Non-pigmented ciliary epithelial cell (primary cell): ENCODE measurements at places on chromosomes 3 and 15.

DNA sequence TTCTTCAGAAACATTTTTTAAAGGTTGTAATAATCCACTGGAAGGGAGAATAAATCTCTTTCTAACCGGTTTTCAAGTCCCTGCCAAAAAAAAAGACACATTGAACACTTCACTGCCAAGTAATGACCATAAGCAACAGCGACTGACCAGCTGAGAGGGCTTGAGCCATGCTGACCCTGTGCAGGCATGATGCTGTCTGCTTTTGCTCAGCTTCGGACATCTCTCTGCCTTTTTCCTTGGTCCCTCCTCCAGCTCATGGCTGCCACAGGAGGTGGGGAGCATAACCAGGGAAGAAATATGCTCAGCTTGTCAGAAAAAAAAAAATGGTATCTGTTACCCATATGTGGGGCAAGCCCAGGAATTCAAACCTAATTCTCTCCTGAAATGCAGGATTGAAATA lies 1.5 kb downstream of the IGSF10 start:
- no peak for DNase-seq

DNA sequence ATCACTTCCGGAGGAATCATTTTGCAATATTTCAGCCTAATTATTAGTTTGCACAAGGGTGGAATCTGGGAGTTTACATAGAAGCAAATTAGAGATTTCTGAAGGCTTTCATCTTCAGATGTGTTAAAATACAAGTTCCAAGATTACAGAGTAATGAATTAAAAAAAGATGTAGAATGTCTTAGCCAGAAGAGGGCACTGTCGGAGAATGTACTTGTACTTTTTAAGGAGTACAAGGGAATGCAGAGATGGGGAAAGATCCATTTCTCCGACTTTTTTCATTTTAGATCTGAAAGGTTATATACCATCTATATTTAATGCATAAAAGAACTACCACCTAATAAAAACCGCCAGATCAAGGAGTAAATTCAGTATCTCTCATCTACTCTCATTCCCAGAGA lies 43.1 kb upstream of the WDR5B start:
- DNase-seq: peak; percentile 14

- DNase-seq: no peak
Observed at GRCh38 chr3:64728994-64729393, 41.2 kb upstream of the ADAMTS9 start.

DNA sequence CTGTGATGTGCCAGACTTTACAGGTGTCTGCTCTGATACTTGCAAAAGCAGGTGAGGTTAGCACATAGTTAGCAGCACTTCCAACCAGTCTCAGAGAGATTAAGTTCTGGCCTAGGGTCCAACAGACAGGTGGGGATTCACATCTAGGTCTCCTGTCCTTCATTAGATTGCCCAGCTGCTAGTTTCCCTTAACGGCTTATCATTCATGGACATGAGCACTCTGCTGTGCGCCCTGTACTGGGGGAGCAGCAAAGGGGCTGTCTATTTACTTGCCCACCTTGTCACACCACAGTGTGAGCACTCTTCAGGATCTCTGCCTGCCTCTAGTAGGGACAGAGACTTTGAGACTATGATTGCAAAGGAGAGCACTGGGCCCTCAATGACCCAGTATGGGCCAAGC lies 8.7 kb downstream of the SPSB4 start:
- no peak for DNase-seq

DNA sequence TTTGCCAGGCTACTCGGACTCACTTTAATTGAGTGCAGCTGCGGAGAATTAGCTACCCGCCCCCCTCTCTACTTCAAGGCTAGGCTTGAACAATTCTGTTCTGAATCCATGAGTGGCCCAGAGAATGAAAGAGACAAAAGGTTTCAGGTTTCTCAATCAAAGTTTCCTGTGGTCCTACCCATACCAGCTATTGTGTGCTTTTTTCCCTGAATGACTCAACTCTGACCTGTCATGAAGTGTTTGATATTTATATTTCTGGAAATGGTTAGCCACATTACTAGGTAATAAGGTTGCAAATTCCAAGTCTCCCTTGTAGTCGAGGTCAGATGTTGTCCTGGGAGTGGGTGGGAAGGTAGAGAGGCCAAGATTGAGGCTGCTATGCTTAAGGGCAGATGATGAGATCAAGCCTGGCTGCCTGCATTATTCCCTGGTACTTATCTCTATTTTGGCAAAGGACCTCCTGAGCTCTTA lies 392.7 kb upstream of the TBL1XR1 start:
- peak; percentile 99 for DNase-seq

GRCh38 chr15:85704066-85704465 lies 90.7 kb downstream of the KLHL25 start:
- DNase-seq: no peak

DNA sequence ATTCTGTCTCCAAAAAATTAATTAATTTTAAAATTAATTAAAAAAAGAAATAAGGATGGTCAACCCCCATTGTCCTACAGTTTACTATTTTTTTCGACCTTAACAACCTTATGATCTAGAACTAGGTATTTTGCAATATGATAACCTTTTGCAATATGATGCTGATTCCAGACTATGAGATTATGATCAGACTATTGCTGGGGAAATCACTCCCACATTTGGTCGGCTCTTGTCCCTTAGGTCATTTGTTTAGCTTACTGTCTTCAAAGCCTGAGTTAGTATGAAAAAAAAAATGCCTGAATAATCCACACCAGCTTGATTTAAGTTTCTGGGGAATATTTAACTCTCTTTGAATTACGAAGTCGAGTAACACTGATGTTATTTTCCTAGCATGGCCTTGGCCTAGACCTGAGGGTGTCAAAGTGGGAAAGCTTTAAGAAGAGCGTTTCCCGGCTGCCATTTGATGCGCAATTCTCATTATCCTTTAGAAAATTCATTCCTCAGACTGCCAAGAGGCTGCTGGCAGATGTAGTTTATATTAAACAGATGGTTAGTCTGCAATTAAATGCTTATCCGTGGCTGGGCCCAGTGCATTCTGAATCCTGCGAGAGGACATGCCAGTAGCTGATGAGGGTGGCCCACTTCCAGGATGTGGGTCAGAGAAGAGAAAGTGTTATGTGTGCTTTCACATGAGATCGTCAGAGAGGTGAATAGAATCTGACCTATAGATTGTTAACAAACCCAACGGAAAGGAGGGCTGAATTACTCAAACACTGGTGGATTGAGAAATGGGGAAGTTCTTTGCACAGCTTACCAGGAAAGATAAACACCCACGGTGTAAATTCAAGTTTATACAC lies 496.0 kb upstream of the THBS1 start:
- peak; percentile 66 for DNase-seq

DNA sequence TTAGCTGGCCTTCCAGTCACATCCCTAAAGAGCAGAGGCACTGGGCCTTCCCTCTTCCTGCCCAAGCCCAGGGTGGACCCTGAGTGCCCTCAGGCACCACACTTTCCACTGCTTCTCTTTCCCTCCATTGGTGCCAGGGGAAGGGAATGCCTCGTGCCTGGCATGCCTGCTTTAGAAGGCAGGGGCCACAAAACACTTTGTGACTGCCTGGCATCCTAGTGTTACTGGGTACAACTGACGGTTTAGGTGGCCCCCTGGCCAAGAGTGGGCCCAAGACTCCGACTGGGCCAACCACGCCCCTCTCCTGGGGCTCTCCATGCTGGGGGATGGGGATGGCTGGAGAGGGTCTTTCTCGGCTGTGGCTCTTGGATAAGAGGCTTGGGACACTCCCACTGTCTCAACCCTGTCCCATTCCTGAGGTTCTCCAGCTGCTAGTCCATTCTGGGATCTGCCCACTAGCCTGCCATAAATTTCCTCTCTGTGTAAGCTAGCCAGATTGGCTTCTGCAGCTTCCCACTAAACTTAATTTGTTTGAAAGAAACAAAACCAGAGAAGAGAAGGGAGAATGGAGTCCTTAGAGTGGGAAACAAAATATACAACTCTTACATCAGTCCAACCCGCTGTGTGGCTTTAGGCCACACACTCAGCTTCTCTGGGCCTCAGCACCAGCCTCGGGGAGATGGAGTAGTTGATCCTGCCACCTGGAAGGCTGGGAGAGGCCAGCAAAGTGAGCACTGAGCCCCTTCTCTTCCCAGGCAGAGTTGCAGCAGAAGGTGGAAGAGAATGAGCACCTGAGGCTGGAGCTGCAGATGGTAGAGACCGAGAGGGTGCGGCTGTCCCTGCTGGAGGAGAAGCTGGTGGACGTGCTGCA lies 24.1 kb upstream of the GP9 start:
- no peak for DNase-seq

- DNase-seq: no peak
Observed at GRCh38 chr3:55484801-55485791, 2.0 kb downstream of the WNT5A start.

DNA sequence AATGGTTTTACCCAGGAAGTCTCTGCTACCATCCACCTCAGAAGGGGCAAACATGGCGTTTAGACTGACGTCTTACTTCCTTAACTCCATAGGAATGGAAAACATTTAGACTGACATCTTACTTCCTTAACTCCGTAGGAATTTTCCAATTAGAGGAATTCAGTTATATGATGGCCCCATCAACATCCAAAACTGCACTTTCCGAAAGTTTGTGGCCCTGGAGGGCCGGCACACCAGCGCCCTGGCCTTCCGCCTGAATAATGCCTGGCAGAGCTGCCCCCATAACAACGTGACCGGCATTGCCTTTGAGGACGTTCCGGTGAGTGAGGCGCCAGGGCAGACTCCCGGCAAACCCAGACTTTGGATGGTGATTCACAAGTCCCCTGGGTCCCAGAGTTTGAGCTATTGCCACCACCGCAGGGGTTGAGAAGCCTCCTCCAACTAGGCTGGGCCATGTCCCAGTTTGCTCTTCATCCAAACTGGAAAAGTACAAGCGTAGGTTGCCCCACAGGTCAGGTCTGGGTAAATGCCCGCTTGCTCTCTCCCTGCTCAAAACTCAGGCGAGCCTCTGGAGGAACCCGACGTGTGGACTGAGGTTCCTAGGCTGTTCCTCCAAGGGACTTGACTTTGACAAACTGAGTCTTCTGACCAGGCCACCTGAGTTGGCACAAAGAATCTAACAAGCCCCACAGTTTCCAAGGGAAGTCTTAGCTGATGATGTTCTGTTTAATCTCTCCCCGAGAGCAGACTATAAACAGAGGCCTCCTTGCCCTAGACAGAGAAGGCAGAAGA lies 57.7 kb downstream of the MESD start:
- no peak for DNase-seq

- DNase-seq: no peak
Observed at GRCh38 chr15:64478863-64479262, 18.5 kb downstream of the ZNF609 start.

DNA sequence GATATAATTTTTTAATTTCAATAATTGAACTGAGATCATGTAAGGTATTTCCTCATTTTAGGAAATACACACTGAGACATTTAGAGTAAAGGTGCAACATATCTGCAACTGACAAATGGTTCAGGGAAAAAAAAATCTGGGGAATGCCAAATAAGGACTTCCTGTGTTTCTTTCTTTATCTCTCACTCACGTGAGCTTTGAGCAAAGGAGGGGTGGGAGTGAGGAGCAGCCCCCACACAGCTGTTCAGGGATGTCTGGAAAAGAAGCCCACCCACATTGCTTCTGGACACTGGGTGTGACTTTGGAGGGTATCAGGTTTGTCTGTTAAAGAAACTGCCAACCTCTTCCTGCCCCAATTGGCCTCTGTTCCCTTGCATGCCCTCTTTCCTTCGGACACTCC lies 5.6 kb upstream of the TP63 start:
- no peak for DNase-seq

DNA sequence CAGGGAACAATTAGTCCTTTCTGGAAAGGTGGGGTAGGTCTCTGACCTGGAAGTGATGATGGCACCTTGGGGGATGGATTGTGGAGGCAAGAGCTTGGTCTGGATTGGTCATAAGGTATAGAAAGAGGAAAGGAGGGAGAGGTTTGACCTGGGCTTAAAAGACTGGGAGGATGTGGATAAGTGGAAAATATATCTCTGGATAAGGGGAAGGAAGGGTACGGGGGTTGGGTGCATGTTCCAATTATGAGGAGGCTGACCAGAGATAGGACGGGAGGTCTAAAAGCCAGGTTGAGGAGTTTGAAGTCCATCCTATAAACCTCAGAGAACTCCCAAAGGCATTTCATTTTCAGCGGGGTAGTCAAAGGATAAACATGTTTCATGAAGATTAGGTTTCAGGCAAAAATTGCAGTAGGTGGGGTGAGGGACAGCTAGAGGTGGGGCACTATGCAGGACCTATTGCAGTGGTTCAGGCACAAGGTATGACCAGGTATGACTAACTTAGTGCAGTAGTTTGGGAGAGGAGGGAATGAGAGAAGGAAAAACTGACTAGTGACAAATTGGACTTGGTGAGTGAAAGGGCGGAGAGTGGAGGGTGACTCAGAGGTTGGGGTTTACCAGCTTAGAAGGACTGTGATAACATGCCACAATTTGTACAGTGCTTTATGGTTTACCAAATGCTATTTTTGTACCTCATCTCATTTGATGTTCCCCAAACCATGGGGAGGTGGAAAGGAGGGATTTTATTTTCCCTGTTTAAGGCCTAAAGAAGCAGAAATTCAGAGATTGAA lies 10.7 kb downstream of the PDE8A start:
- peak; percentile 56 for DNase-seq

DNA sequence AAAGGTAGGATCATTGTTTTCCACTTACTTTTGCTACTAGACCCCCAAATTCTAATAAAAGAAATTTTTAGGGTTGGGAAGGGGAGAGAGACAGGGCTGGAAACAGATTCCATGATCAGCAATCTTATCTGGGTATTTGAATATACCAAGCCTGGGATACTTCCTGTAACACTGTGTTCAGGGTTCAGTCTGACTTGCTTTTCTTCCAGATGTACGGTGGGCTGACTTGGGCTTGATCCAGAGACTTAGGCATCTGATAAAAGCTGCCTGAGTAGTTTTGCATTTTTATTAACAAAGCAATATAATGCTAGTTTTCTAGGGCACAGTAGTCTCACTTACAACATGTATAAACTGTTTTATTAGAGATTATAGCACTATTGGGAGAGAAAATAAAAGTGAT lies 49.2 kb downstream of the KCNMB2 start:
- no peak for DNase-seq

DNA sequence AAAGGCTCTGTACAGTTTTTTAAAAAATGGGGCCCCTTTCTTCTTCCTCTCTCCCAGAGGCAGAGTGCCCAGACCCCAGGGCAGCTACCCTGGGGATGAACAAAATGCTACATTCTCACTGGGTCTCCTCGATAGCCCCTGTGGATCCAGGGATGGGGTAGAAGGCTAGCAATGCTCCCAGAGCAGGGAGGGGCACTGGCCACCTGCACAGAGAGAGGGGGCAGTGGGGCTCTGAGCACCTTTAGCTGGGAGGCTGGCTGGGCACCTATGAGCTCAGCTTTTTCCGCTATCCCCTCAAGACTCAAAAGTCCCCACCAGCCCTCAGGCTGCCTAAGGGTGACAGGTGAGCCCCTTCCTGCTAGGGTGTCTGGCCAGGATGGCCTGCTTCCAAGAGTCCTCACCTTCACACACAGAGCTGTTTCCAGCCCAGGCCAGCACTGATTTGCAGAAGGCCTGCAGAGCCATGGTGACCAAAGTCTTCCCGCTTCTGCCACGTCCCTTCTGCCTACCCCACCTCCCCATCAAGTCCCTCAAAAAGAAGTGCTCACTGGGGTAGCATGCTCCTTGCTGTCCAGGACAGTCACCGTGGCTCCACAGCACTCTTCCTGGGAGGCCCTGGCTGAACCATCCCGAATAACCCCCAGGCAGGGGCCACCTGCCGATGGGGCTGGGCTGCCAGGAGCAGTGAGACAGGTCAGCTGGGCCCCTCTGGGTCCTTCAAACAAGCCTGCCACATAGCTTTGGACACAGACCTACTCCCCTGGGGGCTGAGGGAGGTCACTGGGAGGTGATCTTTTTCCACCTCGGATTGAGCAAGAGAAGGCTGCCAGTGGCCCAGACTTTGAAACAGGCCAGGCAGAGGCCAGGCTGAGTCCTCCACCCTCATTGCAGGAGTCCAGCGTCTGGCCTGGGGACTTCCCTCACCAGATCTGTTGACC lies 20.4 kb downstream of the BMF start:
- no peak for DNase-seq

- no peak for DNase-seq
Observed at GRCh38 chr3:132311841-132312240, 5.4 kb upstream of the ACP3 start.
